WERI-Rb-1 (cell line): ENCODE measurements at places on chromosomes 2 and 18.
A peak's percentile ranks its signal among the peaks of the same experiment; 100 is the strongest.

DNA sequence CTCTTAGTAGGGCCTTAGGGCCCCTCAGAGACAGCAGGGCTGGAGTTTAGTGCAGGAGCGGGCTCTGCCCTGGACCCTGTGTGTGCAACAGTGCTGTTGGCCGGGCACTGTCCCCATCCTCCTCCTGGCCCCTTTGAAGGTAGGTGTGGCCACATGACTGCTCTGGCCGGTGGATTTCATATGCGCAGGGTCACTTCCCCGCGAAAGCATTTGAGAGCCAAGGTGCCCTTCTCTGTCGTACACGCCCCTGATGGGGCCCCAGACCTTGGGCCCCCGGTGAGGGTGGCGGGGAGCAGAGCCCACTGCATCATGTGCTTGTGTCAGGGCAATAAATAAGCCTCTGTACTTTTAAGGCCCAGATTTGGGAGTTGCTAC is 15.5 kb downstream of the TMEM177 start:
- DNase-seq = no peak

GRCh38 chr18:58894930-58895329 is 30.3 kb downstream of the ZNF532 start:
- no peak for DNase-seq

- no peak for DNase-seq
Observed at GRCh38 chr2:88027697-88028389, 11.5 kb upstream of the RNU2-63P start.

GRCh38 chr18:57150828-57151227 is 3.9 kb downstream of the BOD1L2 start:
- DNase-seq = peak; percentile 91

DNA sequence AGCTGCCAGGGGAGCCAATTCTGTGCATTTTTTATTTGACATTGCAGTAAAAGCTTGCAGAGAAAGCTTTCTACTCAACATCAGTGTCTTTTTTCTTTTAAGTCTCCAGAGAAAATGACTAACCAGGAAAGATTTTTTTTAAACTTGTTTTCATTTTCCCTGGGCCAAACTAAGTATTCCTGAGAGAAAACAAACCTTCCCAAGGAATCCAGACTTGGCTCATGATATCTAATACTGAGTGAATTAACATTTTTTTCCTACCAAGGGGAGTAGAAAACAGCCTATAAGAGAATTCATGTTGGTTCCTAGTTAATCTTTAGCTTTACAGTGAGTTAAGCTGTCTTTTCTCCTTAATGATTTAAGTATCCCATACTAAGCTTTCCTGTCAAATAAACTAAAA is 46.7 kb downstream of the DAPL1 start:
- DNase-seq = no peak

DNA sequence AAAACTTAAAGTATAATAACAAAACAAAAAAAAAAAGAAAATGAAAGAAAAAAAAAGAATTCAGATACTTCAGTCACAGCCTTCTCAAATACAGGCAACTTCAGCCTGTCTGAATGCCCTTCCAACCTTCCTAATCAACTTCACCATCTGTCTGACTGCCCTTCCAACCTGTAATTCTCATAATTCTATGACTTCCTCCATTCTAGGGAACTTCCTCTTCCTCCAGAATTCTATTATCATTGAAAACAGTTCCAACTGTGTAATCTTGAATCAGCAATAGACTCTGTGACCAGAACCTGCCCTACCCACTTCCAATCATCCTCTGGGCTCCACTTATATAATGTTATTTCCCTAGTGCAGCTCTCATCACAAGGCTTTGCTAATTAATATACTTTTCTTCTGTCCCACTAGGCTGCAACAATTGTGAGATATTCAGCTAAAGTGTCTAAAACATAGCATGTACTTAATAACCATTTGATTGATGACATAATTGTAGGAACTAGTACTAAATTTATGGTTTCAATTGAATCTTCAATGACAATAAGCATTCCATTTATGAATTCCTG is 127.3 kb downstream of the UPP2 start:
- no peak for DNase-seq

DNA sequence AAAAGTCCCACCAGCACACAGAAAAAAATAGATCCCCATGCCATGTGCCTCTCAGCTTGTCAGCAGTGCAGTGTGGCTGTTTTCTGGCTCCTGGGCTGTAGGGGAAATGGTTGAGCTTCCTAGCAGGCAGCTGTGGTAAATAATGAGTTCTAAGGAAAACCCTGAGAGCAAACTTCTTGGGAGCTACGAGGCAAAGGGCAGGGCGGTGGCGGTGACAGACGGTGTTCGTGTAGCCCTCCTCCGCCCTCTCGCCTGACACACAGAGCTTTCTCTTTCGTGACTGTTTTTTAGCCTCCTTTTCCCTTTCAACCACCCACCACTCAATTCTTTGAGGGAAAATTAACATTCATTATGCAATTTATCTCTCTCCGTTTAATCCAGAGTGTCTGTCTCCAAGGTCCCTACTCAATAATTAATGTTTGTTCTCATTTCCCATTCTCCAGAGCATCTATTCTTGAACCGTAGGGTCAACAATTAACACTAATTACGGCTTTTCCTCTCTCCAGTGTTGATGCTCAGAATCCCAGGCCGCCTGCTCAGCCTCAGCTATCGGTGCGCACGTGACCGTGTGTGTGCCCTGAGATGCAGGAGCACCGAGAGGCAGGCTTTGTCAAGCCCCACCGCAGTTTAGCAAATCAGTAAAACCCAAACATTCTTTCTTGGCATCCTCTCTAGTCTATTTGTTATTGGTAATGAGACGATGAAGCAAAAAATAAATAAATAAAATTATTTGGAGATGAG is 50.1 kb downstream of the KIAA2012 start:
- DNase-seq = no peak

DNA sequence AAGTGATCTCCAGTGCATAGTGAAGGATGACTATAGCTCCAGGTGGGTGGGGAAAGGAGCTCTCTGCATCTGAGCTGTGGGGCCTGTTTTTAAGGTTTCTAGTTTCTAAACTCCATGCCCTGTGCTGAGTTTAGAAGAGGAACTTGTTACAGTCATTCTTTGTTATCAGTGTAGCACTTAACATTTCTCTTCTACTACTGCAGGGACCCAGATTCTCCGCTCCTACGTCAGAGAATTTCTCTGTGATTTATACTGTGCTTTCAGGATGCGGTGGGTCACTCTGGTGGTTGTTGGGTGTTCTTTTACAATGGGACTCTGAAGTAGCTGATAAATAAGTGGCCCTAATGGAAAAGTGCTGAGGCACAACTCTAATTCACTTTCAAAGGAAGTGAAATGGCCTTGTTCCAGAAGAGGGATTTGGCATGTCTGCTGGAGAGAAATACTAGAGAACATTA is 122.0 kb downstream of the WDSUB1 start:
- DNase-seq = no peak

DNA sequence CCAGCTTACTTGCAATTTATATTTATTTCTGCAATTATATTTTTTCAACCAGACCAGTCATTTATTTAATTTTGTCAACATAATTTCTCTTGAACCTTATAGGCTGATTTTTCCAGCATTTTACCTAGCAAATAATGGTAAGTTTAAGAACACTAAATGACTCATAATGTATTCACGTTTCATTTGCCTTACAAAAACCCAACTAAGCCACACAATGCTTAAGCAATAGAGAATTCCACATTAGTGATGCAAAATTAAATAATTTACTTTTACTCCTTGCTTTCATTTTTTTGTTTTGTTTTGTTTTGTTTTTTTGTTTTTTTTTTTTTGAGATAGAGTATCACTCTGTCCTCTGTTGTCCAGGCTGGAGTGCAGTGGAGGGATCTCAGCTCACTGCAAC is 110.4 kb upstream of the VRK2 start:
- DNase-seq = no peak

GRCh38 chr2:30264274-30264673 is 32.9 kb downstream of the LBH start:
- no peak for DNase-seq

DNA sequence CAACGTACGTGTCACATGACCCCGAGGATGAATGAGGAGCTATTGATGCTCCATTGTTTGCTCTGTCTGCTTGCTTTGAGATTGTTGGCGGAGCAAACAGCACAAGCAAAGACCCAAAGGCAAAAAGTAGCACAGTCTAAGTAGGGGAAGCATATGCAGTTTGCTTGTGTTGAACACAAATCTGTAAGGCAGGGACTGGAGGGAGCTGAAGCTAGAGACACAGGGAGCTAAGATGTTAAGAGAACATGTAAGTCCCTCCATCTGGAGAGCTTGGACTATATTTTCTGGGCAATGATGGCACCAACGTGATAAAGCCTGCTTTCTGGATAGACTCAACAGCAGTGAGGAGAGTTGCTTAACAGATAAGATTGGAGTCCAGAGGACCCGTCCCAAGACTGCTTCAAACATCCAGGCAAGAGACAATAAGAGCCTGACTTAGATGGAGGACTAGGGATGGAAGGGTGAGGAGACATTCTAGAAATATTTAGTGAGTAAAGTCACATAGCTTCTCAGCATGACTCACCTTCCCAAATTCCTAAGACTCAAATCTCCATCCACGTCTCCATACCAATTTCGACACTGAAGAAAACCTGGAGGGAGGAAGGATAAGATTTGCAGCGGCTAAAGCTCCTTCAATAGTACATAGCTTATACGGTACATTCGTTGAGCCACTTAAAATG is 88.1 kb upstream of the KLF7 start:
- no peak for DNase-seq

GRCh38 chr2:196534495-196534894 is 105.0 kb upstream of the CCDC150 start:
- DNase-seq = no peak

DNA sequence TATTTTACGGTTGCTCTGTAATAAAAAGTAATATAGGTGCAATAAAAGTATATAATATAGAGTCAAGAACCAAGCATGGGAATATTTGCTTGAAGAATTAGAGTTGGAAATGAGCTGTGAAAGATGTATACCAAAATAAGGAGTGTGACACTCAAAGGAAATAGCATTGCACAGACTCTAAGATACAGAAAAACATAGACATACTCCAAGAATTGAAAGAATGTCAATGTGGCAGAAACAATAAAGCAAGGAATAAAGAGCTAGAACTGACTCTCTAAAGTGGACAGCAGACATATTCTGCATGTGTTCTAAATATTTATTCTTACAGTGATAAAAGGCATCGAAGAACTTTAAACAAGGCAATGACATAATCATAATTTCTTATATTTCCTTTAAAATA is 561.1 kb upstream of the SETBP1 start:
- DNase-seq = no peak

GRCh38 chr2:65137197-65137775 is 7.4 kb upstream of the RAB1A start:
- DNase-seq = no peak
